Left renal pelvis (tissue), 4 donors: ENCODE measurements at places on chromosomes 3 and 15. TPM values are rescaled to one million over a fixed set of nuclear protein-coding genes. Genes with fewer than 3 reads are reported as not detected.

The PTX3 gene
- polyA plus RNA-seq, result 5.5 TPM

The KLHL6 gene
- polyA plus RNA-seq, result 1.0 TPM

The CPEB1 gene
- polyA plus RNA-seq, result 2.7 TPM

The ANKRD63 gene
- polyA plus RNA-seq, result not detected

The SYNPR gene
- polyA plus RNA-seq, result not detected

The MEX3B gene
- 20.5 TPM for polyA plus RNA-seq

DNA sequence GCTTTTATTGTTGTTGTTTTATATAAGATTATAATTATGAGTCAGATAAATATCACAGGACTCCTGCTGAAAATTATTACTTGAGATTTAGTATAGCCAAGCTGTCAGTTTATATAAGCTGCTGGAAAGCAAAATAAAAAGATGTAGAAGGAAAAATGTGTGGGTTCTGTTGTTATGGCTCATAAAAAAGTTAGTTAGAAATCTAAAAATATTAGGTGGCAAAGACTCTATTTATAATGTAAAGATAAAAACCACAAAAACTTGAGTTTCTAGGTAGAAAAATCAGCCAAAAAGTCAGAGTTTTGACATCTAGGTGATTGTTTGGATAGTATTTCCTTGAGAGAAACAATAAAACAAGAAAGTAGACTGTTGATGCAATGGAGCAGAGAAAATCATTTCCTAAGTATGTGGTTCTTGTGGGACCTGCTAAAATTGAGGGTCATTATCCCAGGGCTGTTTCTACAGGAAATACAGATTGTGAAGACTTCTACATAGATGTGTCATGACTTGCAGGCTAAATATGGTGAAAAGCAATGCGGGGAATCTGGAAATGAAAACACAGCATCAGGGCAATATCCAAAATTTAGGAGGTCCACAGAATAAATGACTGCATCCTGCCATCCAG lies 1109.6 kb upstream of the CADM2 start:
- DNase-seq, result no peak

DNA sequence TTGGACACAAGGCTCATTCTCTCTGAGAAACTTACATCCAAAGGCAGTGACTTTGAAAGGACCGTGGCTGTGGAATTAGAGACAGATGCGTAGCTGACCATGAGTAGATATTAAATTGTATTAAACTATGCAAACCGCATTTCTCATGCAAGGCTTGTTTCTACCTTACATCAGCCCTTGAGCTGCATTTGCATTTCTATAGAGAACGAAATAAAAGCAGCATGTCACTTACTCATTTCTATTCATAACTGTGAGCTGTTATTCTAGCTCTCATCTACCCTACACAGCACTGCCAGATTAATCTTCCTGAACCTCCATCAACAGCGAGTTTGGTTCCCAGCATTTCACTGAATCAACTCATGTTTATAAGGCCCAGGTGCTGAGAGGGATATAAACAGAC lies 72.3 kb downstream of the THSD4 start:
- no peak for DNase-seq

GRCh38 chr3:183296944-183297343 lies 43.9 kb downstream of the B3GNT5 start:
- no peak for DNase-seq

- no peak for DNase-seq
Observed at GRCh38 chr3:18740631-18741583, 315.8 kb upstream of the SATB1 start.

- DNase-seq, result no peak
Observed at GRCh38 chr15:31049682-31050615, 51.6 kb downstream of the TRPM1 start.

DNA sequence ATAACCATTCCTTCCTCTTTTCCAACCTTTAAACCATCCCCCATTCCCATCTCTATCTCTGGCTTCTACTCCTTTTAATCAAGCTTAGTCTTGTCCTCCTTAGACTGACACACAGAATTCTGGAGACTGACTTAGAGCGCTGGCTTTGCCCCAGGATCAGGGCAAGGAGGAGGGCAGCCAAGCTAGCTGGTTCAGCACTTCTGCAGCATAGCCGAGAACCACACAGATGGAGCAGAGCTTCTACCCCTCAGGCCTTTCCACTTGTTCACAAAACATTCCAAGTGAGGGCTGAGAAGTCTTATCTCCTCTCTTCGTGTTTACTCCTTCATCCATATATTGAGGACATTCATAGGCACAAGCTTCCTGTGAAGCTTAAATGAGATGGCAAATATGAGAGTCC lies 246.5 kb upstream of the PEX5L start:
- DNase-seq, result no peak

GRCh38 chr15:79943820-79944219 lies 27.2 kb downstream of the BCL2A1 start:
- no peak for DNase-seq
